ENCODE measurements at places on chromosomes 7 and 10.

DNA sequence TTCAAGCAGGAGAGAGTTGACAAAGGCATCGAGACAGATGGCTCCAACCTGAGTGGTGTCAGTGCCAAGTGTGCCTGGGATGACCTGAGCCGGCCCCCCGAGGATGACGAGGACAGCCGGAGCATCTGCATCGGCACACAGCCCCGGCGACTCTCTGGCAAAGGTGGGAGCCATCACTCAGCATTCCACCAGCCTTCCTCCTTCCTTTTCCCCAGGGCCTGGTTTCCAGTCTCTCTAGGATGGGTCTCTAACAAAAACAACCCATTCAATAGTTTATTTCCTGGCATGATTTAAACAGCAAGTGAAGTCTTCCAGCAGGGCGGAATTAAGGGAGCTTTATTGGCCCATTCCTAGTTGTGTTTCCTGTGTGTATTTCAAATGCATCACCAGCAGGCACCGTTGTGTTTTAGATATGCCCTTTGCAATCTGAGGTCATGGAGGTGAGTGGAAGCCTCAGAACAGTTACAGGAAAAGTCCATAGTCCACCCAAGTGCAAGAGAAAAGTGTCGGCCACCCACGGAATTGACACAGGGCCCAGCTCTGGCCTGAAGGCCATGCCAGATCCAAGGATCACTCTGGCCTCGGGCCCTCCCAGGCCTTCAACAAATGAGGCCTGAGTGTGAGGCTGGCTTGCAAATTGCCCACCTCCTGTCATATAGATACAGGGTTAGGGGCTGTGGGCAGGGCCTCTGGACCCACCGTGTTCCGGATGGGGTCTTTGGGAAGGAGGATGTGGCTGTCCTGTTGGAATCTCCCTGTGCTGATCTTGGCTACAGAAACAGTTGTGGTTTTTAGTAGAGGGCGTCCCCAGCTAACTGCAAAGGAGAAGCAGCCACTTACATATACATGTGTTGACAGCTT is 46.9 kb upstream of the TRIM8 start:
- DNase-seq: no peak

DNA sequence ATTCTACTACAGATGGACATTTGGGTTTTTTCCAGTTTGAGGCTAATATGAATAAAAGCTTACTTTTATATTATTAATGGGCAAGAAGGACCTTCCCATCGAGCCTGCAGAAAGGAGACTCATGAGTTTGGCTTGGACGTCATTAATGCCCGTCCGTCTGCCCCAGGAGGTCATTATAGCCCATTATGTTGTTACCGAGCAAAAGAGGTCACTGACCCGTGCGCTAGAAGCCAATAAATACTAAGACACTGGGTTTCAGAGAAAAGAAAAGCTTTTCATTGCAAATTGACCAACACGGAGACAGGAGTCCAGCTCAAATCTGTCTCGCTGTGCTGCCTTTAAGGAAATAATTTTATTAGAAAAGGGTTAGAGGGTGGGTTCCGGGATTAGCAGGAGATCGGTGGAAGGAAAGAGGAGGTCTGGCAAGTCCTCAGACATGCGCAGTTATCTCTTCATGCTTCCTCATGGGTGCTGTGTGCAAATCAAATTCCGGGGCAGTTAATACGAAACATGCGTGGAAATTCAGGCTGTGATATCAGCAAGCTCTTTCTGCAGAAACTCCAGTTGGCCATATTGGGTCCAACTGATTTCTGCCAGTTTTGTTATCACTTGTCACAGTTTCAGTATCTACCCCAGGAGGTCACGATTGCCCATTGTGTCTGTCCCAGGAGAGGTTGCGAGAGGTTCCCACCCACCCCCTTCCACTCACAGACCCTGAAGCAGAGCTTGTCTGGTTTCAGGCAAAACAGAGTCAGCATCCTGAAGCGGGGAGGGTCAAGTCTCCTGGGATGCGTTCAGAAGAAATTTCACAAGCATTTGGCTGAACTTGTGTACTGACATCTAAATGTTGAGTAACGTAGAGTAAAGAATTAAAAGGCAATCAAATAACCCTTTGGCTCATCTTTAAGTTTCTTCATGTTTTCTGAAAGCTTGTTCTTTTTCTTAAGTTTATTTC is 1.1 kb upstream of the GALNTL5 start:
- no peak for DNase-seq

GRCh38 chr10:132264966-132265889 is 42.5 kb downstream of the STK32C start:
- DNase-seq: no peak

GRCh38 chr10:89857431-89858042 is 156.1 kb downstream of the KIF20B start:
- DNase-seq: no peak

DNA sequence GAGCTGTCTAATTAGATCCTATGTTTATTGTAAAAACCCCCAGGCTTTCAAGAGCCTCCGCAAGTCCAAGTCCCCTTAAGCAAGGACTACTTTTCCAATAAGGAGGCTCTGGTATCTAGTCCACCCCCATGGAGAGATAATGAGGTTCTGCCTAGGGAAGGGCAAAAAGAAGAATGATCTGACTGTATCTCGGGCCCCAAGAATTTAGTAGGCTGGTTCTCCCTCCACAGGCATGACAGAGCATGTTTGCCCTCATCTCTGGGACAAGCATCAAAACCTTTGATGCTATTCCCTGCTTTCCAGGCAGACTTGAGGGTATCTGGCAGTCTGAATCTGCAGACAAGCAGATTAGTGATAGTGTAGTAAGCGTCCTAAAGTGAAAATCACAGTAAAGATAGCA is 19.0 kb downstream of the ABCB1 start:
- no peak for DNase-seq

DNA sequence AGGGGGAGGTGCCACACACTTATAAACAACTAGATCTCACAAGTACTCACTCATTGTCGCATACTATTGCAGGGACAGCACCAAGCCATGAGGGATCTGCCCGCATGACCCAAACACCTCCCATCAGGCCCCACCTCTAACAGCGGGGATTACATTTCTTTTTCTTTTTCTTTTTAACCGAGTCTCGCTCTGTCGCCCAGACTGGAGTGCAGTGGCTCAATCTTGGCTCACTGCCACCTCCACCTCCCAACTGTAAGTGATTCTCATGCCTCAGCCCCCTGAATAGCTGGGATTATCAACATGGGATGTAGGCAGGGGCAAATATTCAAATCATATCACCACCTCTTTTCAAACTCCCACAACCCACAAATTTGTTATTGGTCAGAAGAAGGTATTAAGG is 76.7 kb downstream of the SKAP2 start:
- DNase-seq: no peak

- no peak for DNase-seq
These were observed 518.4 kb downstream of the CCSER2 start for GRCh38 chr10:84846658-84847316.

DNA sequence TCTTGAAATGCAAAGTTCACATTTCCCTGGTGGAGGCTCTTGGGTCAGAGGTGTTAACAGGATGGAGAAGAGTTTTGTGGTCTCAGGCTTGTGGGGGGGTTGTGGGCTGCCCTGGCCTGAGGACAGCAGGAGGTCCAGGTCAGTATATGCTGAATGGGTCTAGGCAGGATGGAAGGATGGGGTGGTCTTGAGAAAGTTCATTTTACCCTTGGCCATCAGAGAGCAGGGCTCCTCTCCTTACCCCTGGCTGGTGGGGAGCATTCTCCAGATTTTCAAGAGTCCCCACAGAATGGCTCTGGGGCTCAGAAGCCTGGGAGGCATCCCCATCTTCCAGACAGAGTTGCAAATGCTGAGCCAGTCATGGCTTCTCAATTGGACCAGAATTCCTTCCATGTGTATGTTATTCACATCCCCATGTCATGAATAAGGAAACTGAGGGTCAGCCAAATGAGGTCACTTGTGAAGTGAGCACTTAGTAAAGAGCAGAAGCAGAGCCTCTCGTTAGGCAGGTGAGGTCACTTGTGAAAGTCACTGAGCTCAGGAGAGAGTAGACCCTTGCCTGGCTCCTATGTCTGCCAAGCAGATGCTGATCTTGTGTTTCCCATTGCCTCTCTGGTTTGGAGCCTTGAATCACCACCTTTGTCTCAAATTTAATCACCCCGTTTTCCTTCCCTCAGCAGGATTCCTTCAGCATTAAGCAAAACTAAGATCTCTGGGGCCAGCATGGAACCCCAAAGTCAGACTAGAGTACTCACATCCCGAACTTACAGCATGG is 33.0 kb downstream of the MBL2 start:
- no peak for DNase-seq

- no peak for DNase-seq
These were observed 299.8 kb downstream of the CAMK1D start for GRCh38 chr10:12649012-12649584.

- no peak for DNase-seq
These were observed 6.6 kb downstream of the TTYH3 start for GRCh38 chr7:2638224-2638991.

GRCh38 chr7:16044645-16045044 is 358.2 kb upstream of the MEOX2 start:
- DNase-seq: no peak

- DNase-seq: no peak
These were observed 72.4 kb upstream of the PDE1C start for GRCh38 chr7:32142649-32143048.

DNA sequence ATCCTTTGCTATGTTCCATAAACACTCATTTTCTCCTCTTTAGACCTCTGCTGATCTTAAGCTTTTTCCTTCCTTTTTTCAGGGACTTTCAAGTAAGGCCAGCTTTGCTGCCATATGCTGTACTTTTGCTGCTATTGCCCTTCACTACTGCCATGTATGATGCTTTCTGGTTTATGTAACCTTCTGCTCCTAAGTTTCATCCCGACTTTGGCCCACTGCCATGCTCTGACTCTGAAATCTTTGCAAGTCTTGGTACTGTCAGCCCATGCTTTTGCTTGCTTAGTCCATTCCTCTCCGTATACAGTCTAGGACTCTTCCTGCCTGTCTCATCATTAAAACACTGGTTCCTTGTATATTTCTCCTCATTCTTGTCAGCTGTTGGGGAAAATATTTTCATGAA is 152.4 kb downstream of the RNF133 start:
- DNase-seq: no peak

- no peak for DNase-seq
These were observed 49.3 kb downstream of the CLIP2 start for GRCh38 chr7:74338366-74339108.

DNA sequence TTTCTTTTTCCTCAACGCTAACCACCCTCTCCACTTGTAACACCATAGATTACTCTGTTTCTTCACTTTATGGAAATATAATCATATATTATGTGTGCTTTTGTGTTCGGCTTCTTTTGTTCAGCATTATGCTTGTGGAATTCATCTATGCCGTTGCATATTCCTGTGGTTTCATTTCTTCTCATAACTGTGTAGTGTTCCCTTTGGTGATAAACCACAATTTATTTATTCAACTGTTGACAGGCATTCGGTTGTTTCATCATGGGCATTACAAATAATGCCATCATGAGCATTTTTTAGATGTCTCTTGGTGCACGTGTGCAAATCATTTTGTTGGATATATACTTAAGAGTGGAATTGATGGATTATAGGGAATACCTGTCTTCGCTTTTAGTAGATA is 12.1 kb downstream of the AVL9 start:
- DNase-seq: no peak

- no peak for DNase-seq
These were observed 6.9 kb downstream of the ITGB1 start for GRCh38 chr10:32951111-32951510.

DNA sequence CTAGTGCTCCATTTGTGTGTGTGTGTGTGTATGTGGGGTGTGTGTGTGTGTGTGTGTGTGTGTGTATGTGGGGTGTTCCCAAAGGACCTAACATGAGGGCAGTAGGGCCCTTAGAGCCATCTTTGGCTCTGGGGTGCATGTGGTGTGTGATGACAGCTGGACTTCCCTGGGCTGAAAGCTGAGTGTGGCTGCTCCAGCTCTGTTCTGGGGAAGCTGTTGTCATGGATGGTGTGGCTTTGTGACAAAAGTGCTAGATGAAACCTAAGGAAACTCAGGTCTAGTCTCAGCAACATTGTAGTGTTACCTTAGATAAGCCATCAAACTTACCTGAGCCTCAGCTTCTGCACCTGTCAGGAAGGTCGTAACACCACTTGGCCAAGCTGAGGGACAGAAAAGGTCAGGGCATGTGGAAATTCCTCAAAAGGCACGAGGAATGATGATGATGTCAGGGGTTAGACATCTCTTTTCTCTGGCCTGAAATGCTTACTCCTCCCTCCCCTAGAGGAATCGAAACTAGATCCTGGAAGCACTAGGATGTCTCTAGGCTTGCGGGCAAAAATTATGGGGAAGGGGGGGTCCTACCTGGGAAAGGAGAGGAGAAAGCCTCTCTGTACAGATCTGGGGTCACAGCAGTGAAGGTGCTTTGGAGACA is 115.4 kb downstream of the RPS24 start:
- DNase-seq: no peak

DNA sequence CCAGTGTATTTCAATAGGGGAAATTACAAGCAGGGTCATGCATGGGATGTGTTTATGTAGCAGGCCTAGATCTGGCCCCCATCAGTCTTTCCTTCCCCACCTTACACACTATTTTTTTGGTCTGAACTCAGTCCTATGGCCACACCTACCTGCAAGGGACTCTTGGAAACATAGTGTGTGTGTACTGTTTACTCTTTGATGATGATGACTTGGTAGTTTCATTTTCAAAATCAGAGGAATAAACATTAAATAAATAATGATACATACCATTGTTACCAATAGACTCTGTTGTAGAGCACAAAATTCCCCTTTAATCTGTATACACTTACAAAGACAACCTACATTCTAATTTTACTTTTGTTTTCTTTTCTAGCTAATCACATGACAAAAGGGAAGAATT is 191.0 kb downstream of the ZEB1 start:
- no peak for DNase-seq

DNA sequence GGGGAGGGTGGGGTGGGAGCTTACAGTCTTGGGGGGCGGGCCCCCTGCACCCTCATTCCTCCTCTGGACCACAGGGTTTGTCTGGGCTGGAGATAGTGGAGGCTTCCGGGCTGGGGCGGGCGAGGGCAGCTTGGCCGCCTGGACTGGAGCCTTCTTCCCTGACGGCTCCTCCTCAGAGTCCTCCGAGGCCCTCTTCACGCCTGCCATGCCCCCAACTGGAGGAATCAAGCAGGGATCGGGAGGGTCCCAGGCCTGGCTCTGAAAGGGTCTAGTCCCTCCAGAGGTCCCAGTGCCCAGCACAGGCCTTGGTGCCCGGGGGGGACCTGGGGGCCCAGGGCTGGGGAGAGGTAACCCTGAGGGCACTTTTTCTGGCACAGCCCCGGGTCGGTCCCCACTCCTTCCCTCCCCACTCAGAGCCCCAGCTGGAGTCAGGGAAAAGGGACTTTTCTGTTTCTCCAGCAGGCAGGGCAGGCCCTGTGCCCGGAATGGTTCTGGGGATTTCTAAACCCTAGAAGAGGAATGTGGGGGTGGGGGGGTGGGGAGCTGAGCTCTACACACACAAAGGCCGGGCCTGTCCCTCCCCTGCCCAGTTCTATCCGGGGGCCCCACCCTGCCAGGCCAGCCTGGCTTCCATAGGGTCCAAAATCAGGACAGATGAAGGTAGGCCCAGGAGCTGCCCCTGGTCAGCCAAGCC is 11.6 kb downstream of the MICALL2 start:
- no peak for DNase-seq

- peak; percentile 46 for DNase-seq
These were observed at the start of gene PIK3AP1 for GRCh38 chr10:96720422-96721206. PIK3AP1 (minus strand) TSS chr10:96720514; CDS start chr10:96720394, 120 bp downstream.

GRCh38 chr10:109737009-109737408 is 186.3 kb downstream of the XPNPEP1 start:
- DNase-seq: no peak

- no peak for DNase-seq
These were observed 151.2 kb upstream of the PCBD1 start for GRCh38 chr10:71039551-71039950.
